Naive thymus-derived CD8-positive, alpha-beta T cell (primary cell): ENCODE measurements at places on chromosomes 16 and 17. TPM values are rescaled to one million over a fixed set of nuclear protein-coding genes. Genes with fewer than 3 reads are reported as not detected.

The CNGB1 gene
- not detected for total RNA-seq

DNA sequence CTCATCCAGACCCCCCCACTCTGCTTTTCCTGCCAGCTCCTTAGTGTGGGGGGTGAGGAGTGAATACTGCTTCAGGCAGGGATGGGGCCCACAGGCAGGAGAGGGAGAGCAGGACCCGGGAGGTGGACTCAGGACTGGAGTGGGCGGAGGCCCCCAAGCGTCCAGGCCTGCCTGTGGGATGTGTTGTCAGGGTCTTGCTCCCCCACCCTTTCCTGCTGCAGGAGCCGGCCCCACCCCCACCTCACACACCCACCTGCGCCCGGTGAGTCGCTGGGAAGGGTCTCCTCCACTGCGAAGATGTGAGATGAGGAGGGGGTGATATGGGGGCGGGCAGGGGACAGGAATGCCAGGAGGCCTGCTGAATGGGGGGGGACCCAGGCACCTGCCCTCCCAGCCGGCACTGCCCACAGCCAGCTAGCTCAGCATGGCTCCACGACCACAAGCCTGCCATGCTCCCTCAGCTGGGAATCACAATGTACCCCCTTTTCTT lies 1.1 kb downstream of the FAM171A2 start:
- no peaks in the 10 kb centered on the region for H3K36me3 ChIP-seq
- H3K27ac ChIP-seq: no peak overlapping the region
- H3K4me1 ChIP-seq: peaks cover 13% of the 10 kb centered on the region
- no peak overlapping the region for H3K4me3 ChIP-seq

DNA sequence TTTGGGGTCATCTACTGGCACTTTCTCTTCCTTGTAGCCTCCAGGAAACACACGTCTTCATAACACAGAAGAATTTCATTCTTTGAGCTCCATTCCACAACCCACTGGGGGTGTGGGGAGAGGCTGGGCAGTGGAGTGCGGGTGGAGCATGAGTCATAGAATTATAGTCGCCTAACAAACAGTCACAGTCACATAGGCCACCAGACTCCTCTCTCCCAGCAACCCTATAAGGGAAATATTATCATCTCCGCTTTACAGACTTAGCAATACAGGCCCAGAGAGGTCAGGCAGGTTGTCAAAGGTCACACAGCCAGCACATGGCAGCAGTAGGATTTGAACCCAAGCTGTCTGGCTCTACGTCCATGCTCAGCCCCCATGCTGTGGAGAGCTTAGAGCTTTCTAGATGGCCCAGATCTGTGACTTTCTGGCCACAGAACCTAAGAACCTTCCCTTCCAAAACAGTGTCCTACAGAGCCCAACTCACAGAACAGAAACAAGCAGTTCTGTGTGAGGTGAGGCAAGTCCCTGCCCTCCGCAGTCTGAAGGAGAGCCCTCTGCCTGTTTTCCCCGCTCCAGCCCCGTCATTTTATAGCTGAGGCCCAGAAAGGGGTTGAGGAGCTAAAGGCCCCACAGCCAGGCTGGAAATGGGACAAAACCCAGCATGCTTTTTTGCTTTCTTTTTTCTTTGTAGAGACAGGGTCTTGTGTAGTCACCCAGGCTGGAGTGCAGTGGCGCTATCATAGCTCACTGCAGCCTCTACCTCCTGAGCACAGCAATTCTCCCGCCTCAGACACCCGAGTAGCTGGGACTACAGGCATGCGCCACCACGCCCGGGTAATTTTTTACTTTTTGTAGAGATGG lies 10.7 kb upstream of the LITAF start:
- peak overlapping the region; percentile 91 for H3K27ac ChIP-seq
- no peaks in the 10 kb centered on the region for H3K27me3 ChIP-seq
- H3K4me1 ChIP-seq: peaks cover 29% of the 10 kb centered on the region
- H3K4me3 ChIP-seq: no peak overlapping the region
- DNase-seq: no peak

The C16orf90 gene
- total RNA-seq: not detected

The PDIA2 gene
- total RNA-seq: 0.44 TPM

GRCh38 chr17:81453076-81453475 lies 57.8 kb downstream of the BAHCC1 start:
- DNase-seq: no peak
- H3K27ac ChIP-seq: no peak overlapping the region
- no peaks in the 10 kb centered on the region for H3K27me3 ChIP-seq
- no peak overlapping the region for H3K4me3 ChIP-seq

GRCh38 chr16:50360779-50361178 lies 8.0 kb downstream of the BRD7 start:
- DNase-seq: no peak
- no peak overlapping the region for H3K4me3 ChIP-seq
- H3K27me3 ChIP-seq: no peaks in the 10 kb centered on the region
- peaks cover 49% of the 10 kb centered on the region for H3K4me1 ChIP-seq

DNA sequence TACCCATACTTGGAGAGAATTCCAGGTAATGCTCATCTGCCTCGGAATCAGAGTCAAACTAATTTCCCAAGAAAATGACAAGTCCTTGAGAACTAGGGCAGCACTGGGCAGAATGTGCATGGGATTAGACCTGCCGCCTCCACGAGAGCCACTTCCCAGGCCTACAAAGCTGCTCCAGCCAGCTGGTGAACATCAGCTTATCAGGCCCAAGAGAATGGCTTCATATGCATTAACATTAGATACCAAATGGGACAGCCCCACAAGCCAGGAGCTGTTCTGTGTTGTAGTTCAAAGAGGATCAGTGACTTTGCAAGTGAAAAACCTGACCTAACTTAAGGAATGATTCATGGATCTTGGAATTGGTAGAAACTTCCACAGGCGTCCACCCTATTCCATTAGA lies 203.3 kb downstream of the CYLD start:
- H3K27me3 ChIP-seq: no peaks in the 10 kb centered on the region
- no peaks in the 10 kb centered on the region for H3K36me3 ChIP-seq
- H3K4me1 ChIP-seq: no peaks in the 10 kb centered on the region
- DNase-seq: no peak

DNA sequence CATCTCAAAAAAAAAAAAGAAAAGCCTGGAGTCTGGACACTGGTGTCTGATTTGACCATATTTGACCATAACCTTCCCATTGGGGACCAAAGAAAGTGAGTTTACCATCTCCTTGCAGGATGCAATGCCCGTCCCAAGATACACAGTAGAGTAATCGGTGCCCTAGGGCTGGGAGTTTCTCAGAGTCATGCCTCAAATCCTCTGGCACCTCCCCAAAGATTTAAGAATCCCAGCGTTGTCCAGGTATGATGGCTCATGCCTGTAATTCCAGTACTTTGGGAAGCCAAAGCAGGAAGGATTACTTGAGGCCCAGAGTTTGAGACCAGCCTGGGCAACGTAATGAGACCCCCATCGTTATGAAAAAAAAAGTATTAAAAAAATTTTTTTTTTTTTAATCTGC lies 5.0 kb downstream of the PITPNM3 start:
- DNase-seq: no peak
- no peaks in the 10 kb centered on the region for H3K36me3 ChIP-seq
- peaks cover 19% of the 10 kb centered on the region for H3K4me1 ChIP-seq
- no peak overlapping the region for H3K4me3 ChIP-seq
- peaks cover 8% of the 10 kb centered on the region for H3K27me3 ChIP-seq

DNA sequence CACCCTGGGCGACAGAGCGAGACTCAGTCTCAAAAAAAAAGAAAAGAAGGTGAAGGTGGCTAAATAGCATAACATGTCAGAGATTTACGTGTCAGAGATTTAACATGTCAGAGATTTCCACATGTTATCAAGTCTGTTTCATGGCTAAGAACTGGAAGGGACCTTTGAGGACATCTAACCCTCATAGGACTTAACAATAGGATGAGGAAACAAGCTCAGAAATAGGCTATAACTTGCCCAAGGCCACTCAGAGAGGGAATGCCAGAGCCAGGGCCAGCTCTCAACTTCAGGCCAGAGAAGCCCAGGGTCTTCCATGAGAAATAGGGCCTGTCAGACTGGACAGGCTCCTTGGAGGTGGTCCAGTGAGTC lies 26.8 kb upstream of the ZNF629 start:
- H3K27me3 ChIP-seq: no peaks in the 10 kb centered on the region
- no peak for DNase-seq
- no peaks in the 10 kb centered on the region for H3K36me3 ChIP-seq
- peak overlapping the region; percentile 95 for H3K27ac ChIP-seq

The KRTAP1-1 gene
- not detected for total RNA-seq

GRCh38 chr16:54344646-54345630 lies 58.4 kb upstream of the IRX3 start:
- H3K27ac ChIP-seq: no peak overlapping the region
- DNase-seq: no peak
- H3K4me3 ChIP-seq: no peak overlapping the region
- H3K36me3 ChIP-seq: no peaks in the 10 kb centered on the region
- H3K27me3 ChIP-seq: peaks cover 31% of the 10 kb centered on the region

The TNFRSF17 gene
- 1.2 TPM for total RNA-seq

GRCh38 chr16:81511371-81511770 lies 66.8 kb downstream of the CMIP start:
- no peak overlapping the region for H3K27ac ChIP-seq
- H3K36me3 ChIP-seq: peaks cover 5% of the 10 kb centered on the region
- no peak overlapping the region for H3K4me3 ChIP-seq
- peaks cover 13% of the 10 kb centered on the region for H3K4me1 ChIP-seq
- no peaks in the 10 kb centered on the region for H3K27me3 ChIP-seq
- no peak for DNase-seq

DNA sequence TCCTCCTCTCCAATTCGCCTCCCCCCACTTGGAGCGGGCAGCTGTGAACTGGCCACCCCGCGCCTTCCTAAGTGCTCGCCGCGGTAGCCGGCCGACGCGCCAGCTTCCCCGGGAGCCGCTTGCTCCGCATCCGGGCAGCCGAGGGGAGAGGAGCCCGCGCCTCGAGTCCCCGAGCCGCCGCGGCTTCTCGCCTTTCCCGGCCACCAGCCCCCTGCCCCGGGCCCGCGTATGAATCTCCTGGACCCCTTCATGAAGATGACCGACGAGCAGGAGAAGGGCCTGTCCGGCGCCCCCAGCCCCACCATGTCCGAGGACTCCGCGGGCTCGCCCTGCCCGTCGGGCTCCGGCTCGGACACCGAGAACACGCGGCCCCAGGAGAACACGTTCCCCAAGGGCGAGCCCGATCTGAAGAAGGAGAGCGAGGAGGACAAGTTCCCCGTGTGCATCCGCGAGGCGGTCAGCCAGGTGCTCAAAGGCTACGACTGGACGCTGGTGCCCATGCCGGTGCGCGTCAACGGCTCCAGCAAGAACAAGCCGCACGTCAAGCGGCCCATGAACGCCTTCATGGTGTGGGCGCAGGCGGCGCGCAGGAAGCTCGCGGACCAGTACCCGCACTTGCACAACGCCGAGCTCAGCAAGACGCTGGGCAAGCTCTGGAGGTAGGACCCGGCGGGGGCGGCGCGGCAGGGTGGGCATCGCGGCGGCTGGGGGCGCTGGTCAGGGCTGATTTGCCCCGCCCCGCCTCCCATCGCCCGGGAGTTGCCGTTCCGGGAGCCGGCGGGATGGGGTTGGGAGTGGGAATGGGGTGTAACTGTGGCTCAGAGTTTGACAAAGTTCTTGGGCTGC lies 567 bp downstream of the SOX9 start:
- H3K4me1 ChIP-seq: peaks cover 26% of the 10 kb centered on the region
- peaks cover 44% of the 10 kb centered on the region for H3K27me3 ChIP-seq
- H3K4me3 ChIP-seq: peak overlapping the region; percentile 45
- H3K36me3 ChIP-seq: peaks cover 6% of the 10 kb centered on the region
- no peak overlapping the region for H3K27ac ChIP-seq

The GUCY2D gene
- not detected for total RNA-seq

- no peaks in the 10 kb centered on the region for H3K27me3 ChIP-seq
- H3K4me3 ChIP-seq: no peak overlapping the region
- DNase-seq: no peak
- peak overlapping the region; percentile 13 for H3K27ac ChIP-seq
These were observed 18.9 kb downstream of the TRIM25 start for GRCh38 chr17:56894859-56895455.

The SLC12A3 gene
- total RNA-seq: not detected

The CMTM1 gene
- 3.9 TPM for total RNA-seq

The UNKL gene
- 125 TPM for total RNA-seq

GRCh38 chr17:43406676-43407645 lies 8.2 kb downstream of the ARL4D start:
- H3K27me3 ChIP-seq: no peaks in the 10 kb centered on the region
- no peaks in the 10 kb centered on the region for H3K36me3 ChIP-seq
- no peak overlapping the region for H3K27ac ChIP-seq
- no peak for DNase-seq

- H3K27ac ChIP-seq: no peak overlapping the region
- no peak overlapping the region for H3K4me3 ChIP-seq
- DNase-seq: no peak
- H3K36me3 ChIP-seq: no peaks in the 10 kb centered on the region
These were observed 28.2 kb upstream of the ETV4 start for GRCh38 chr17:43574348-43574747.

DNA sequence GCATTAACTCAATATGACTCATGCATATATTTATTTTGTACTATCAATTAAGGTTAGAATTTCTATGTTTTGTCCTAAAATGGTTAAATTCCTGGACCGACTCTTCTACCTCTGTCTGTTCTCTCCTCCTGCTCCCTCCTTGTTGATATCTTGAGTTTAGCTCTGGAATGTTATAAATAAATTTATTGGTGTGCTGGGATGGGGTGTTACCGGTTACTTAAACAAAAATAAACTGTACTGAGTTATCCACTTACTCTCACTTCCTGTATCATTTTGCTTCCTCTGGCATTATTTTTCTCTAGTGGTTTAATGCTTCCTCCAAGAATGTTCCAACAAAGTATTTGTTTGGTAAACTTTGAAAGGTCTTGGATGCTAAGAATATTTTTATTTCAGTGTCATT lies 120.1 kb downstream of the ABCA8 start:
- H3K4me1 ChIP-seq: peaks cover 2% of the 10 kb centered on the region
- H3K27ac ChIP-seq: no peak overlapping the region
- DNase-seq: no peak
- no peak overlapping the region for H3K4me3 ChIP-seq

DNA sequence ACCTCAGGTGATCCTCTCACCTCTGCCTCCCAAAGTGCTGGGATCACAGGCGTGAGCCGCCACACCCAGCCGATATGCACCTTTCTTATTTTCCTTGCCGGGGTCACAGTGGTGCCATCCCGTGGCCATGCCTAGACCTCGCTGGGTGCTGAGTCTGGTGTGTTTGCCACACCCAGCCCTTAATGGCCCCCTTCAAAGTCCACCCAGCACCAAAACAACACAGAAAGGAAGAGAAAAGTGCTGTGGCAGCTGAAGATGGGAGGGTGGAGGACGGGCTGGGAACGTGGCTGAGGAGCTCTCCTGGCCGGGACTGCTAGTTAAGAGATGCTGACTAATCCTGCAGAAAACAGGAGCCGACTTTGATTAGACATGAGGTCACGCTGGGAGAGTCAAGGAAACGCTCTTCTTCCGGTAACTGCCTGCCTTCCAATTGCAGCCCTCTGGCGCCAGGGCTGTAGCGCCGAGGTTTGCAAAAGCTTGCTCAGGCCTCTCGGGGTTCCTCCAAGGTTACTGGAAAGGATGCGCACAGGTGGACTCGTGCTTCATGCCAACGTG lies 10.9 kb downstream of the SLC43A2 start:
- H3K36me3 ChIP-seq: no peaks in the 10 kb centered on the region
- no peak for DNase-seq
- no peak overlapping the region for H3K27ac ChIP-seq
- H3K4me3 ChIP-seq: no peak overlapping the region
- no peaks in the 10 kb centered on the region for H3K27me3 ChIP-seq
- peaks cover 4% of the 10 kb centered on the region for H3K4me1 ChIP-seq

The SPEM1 gene
- total RNA-seq: not detected

The HSPB9 gene
- total RNA-seq: not detected
